ENCODE measurements at places on chromosomes 5 and 9.
A peak's percentile ranks its signal among the peaks of the same experiment; 100 is the strongest.

- DNase-seq, result no peak
Observed at GRCh38 chr5:166505544-166505943, 1785.9 kb upstream of the WWC1 start.

GRCh38 chr9:132424857-132425674 is 15.1 kb downstream of the CFAP77 start:
- DNase-seq, result no peak

- peak; percentile 7 for DNase-seq
Observed at GRCh38 chr5:7754997-7755596, 95.8 kb downstream of the CFAP90 start.

GRCh38 chr9:137114220-137114612 is 317 bp downstream of the DPP7 start:
- no peak for DNase-seq

GRCh38 chr5:168939156-168939800 is 360.1 kb upstream of the PANK3 start:
- no peak for DNase-seq

DNA sequence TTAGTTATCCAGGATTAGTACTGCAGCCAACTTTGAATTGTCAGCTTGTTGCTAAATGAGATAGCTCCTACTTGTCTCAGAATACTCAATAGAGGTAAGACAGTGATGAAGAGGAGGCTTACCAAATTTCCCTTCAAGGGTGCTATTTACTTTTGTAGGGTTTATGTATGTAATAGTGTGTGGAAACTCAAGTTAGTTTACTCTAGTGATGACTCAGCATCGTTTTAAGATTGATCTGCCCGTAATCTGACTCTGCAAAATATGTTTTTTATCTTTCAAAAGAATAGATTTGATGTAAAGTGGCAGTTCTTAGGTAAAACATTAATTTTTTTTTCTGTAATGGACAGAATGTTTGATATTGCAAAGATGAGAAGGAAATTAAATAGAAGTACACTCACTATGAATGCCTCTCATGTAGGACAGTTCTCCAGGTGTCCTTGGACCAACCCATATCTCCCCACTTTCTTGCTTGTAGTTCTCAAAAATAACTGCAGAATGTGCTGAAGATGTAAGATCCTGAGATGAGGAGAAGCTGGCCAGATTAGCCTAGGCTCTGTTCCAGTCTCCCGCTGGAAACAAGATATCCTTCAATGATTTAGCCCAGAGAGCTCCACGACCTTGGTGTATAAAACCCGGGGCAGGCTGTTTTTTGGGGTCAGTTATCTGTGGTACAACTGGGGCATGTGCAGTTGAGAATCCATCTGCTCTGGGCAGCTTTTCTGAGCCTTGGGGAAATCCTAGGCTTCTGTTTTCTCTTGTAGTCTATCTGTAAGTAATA is 24.4 kb upstream of the MROH2B start:
- no peak for DNase-seq

DNA sequence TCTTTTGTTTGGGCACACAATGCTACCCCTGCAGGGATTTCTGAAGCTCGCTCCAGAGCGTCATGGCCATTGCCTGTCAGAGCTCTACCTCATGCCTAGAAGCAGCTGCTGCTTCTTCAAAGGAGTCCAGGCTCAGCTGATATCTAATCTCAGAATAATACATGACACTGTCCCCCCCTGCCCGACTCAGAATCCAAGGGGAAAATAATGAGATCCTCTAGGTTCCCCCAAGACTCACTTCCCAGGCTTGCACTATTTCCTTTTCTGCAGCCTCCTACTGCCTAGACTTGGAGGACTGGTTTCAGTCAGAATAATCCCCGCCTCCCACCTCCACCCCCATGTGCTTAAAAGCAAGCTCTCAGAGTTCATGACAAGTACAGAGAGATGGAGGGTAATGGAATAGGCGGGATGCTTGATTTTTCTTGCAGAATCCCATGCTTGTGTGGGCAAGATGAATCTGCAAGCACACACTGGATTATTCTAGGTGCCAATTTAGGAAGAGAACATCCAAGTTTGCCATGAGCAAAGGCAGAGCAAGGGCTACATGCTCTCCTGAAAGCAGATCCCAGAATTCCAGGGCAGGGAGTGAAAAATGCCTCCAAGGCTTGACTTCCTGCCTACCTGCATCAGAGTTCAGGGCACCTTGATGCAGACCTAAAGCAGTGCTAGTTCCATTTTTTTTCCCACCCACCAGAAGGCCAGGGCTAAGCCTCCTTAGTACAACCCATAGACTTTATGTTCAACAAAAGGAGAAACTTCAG is 97.4 kb upstream of the IFNK start:
- DNase-seq, result no peak

DNA sequence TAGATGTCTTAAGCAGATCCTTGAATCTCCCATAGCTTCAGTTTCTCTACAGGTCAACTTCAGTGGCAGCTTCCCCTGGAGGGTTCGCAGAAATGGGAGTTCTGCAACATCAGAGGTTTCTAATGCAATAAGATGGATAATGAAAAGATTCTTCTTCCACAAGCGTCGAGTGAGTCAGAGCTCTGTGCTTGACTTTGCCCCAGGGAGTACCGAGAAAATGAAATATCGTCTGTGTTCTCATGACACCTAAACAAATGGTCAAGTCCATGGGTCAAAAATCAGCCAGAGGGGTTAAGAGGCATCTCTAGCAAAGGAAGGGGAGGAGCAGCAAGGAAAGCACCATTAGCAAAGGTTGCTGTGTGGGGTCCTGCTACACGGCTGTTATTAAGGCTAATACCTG is 3.2 kb upstream of the ADRA1B start:
- no peak for DNase-seq

DNA sequence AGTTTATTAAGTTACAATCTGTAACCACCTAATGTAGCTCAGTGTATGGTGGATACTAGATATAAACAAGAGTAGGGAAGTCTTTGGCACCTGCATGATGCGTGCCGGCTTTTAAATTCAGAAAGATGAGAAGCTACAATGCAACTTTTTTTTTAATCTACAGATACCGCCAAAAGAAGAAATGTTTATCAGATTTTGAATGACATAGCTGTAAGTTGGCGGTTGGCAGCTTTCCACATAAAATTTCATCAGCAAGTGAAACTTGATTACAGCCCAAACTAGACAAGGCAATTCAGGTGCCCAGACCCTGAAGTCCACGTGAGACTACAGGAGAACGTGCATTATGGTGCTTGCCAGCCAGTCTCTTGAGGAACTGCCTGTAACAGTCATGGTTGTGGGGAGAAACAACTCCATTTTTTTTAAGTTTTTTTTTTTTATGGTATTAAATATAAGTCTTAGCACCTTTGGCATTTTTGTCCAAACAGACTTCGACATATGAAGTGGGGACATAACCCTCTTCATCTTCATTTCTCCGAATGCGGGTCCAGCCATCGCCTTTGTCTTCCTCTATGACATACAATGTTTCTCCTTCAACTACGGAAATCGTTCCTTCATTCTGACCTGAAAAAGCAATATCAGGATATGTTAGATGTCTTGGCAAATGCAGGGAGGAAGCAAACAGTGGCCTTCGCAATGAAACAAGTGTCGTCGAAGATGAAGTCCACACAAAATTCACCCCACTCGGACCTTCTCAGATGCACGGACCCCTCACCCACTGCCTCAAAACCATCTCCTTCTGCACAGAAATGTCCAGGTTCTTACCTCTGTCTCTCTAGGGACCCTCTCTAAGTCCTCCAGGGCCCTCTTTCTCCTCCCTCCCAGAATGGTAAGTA is 60.4 kb downstream of the USP20 start:
- peak; percentile 43 for DNase-seq

- DNase-seq, result no peak
Observed at GRCh38 chr5:14440582-14441431, 140.8 kb upstream of the OTULINL start.

GRCh38 chr9:138097501-138097991 is 220.0 kb downstream of the CACNA1B start:
- DNase-seq, result no peak

DNA sequence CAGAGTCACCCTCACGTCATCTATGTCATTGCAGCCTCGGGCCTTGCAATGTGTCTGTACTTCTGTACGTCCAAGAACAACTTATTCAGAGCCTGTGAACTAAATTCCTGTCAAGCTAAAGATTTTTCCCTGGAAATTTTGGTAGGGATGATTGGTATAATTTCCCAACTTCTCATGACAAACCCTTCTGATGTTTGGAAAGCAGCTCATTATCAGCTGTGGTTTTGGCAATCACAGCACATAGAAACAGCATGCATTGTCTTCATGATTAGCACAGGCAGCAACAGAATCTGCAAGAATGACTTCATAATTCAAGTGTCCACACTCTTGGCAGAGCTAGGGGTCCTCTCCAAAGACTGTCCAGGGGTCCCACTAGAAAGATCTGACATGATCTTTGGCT is 49.5 kb downstream of the APBA1 start:
- no peak for DNase-seq

DNA sequence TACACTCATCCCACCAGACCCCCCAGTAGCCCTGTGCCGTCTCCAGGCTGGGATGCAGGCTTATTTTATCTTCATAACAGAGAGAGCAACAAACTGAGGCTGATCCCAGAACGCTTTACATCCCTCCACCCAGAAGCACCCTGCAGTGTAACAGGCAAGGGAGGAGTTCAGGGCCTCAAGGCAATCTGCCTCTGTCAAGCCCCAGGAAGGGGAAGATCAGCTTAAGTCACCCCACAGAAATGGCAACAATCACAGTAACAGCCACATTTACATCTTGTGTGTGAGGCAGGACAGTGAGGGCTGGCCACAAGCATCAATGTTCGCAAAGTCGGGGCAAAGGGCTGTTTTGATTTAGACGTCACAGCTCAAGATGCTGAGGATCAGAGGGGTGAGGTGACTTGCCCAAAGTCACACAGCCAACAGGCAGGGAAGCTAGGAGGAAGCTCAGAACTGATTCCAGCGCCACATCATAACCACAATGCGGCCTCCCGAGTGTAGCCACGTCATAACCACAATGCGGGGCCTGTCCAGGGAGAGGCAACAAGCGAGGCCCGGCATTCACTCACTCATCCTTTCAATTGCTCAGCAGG is 14.4 kb downstream of the STK10 start:
- peak; percentile 53 for DNase-seq

DNA sequence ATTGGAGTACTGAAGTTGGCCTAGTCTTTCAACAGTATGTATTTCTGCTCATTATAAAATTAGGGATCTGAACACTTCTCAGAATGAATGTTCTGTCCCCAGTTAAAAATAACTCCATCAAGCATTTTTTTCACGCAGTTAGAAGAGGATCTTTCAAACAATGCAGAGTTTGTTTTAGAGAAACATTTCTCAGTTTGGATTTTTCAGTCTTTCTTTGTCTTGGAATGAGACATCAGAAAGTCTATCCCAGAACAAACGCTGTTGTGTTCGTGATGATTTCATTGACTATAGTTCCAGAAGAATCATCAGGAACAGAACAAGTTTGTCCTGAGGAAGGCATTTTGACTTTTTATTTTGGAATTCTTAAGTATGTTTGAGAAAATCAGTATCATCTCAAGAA is 218.7 kb downstream of the ARRDC3 start:
- no peak for DNase-seq

DNA sequence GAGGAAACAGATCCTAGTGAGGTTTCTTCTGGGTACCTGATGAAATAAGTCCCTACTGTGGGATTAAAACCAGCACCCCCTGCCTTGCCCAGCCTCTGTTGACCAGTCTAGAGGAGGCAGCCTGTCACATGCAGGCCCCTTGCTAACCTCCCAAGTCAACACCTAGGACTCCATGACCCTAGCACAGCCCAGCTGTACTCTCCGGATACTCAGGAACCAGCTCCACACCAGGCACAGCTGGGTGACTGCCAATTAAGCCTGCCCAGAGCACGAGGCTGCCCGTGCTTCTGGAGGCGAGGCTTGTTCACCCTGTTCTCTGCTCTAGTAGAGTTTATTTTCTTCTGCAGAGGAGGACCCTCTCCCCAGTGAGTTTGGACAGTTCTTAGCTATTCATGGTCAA is 92.5 kb downstream of the SNX24 start:
- no peak for DNase-seq

GRCh38 chr5:173340984-173341383 is 12.8 kb upstream of the STC2 start:
- DNase-seq, result no peak

- no peak for DNase-seq
Observed at GRCh38 chr5:125045646-125046045, 299.2 kb upstream of the ZNF608 start.

DNA sequence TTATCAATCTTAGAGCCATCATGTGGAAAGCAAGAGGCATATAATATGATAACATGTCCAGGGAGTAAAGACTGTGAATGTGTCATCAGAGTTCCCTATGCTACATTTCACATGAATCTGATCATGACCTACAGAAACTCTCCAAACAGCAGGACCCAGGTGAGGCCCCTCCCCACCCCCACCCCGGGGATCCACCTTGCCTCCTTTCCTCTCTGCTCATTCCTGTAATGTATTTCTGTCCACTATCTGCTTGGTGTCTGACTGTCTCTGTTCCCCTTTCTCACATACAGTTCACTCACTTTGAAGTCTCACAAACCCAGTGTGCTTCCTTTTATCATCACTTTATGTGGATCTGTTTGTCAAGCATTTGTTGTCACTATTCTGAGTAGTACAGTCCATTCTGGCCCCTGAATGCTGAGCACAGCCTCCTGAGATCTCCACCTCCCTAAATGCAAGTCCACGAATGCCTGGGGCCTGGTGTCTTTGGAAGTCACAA is 76.4 kb upstream of the SMARCA2 start:
- DNase-seq, result no peak

GRCh38 chr9:110257097-110257841 is 962 bp upstream of the TXN start:
- no peak for DNase-seq

DNA sequence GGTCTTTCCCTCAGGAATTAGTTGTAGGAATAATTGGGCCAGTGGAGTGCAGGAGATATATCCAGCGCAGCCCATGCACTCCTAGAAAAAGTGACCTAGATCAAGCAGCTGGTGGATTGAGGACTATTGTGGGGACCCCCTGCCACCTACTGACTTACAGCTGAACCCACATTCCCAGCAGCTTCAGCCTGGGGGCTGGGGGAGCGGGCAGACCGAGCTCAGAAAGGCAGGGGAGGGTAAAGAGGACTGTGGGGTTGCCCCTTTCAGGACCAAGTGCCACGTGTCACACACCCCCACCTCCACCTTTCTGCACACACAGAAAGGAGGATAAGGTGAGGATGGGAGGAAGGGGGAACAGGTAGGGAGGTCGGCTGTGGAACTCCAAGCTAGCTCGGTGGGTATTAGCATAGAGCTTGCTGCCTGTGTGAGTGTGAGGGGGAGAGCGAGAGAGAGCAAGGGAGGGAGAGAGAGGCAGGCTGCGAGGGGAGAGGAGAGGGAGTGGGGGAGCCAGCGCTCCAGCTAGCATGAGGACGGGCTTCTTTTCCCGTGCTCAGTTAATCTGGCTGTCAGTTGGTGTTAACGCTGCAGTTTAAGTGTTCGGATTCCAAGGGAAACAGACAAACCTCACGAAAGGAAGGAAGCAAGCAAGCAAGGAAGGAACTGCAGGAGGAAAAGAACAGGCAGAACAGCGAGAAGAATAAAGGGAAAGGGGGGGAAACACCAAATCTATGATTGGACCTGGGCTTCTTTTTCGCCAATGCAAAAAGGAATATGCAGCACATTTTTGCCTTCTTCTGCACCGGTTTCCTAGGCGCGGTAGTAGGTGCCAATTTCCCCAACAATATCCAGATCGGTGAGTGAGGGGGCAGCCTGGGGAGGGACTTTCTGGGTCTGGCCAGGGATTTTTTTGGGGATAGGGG is at the start of gene GRIA1:
Gene GRIA1, plus strand, starts transcription at position 553 of the 920 bp plus-strand sequence.
- DNase-seq, result no peak

GRCh38 chr5:172823840-172824362 is 10.2 kb upstream of the ERGIC1 start:
- DNase-seq, result no peak

GRCh38 chr9:130053504-130054324 is at the start of gene GPR107:
GPR107 (plus strand) TSS chr9:130053906; CDS start chr9:130053933, 27 bp downstream.
- DNase-seq, result peak; percentile 74
